ENCODE measurements at places on chromosomes 2 and 18. TPM values are rescaled to one million over a fixed set of nuclear protein-coding genes. Genes with fewer than 3 reads are reported as not detected.

HDAC4 gene
- 66.9 TPM for total RNA-seq

CXCR1 gene
- total RNA-seq: 2.5 TPM

- DNase-seq: no peak
These were observed 55.4 kb downstream of the MYOM1 start for GRCh38 chr18:3164381-3164780.

GRCh38 chr2:152303951-152304350, 31.0 kb upstream of the FMNL2 start:
- DNase-seq: no peak

- no peak for DNase-seq
These were observed 276.2 kb upstream of the TANK start for GRCh38 chr2:160884056-160884455.

DNA sequence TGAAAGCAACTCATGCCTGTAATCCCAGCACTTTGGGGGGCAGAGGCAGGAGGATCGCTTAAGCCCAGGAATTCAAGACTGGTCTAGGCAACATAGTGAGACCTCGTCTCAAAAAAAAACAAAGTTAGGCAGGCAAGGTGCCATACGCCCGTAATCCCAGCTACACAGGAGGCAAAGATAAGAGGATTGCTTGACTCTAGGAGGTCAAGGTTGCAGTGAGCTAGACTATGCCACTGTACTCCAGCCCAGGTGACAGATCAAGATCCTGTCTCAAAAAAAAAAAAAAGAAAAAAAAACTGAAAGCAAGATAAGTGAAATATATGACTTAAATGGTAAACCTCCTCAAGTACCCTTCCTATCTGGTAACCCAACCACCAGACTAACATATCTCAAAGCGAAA, 59.8 kb downstream of the USP34 start:
- DNase-seq: no peak

DNA sequence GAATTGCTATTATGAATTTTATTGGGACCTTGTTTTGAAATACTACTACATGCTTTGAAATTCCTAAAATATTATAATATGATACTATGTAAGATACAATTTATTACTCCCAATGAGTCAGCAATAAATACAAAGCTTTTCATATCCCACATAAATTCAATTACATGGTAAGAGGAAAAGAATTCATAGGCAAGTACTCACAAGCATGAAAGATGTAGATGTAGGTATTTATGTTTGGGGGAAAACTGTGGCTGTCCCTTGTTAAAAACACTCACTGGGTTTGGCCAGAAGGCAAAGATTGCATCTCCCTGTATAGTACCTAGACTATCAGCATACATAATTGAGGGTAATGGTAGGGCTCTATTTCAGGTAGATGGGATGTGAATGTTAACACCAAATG, 90.4 kb downstream of the MBD2 start:
- DNase-seq: no peak
